ENCODE measurements at places on chromosomes 7 and 10.

- peak; percentile 18 for DNase-seq
Measured at GRCh38 chr7:13262929-13263530, 575.6 kb downstream of the ARL4A start.

GRCh38 chr7:44445986-44446671, 44.3 kb downstream of the NUDCD3 start:
- no peak for DNase-seq

DNA sequence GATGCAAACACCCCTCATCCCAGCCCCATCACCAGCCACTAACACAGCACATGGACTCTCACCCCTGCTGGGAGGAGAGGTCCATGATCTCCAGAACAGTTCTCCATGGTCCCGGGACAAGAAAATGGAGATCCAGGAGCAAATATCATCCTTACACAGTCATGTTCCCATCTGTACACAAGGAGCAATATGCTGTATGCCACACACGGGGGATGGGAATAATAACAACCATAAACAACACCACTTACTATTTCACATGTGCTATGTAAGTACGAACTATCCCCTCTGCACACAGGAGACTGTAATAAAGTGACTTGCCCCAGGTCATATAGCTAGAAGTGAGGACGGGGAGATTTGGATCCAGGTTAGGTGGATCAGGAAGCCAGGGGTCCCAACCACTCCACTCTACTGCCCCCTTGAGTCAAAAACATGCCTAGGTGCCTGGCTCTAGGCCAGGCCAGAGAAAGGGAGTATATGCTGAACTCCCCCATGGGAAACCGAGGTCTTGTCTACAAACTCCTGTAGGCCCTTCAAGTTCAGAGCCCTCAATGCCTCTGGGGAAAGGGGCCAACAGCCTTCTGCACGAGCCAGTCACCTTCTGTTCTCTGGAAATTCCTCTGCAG, 34.1 kb downstream of the LRRC20 start:
- DNase-seq = no peak

DNA sequence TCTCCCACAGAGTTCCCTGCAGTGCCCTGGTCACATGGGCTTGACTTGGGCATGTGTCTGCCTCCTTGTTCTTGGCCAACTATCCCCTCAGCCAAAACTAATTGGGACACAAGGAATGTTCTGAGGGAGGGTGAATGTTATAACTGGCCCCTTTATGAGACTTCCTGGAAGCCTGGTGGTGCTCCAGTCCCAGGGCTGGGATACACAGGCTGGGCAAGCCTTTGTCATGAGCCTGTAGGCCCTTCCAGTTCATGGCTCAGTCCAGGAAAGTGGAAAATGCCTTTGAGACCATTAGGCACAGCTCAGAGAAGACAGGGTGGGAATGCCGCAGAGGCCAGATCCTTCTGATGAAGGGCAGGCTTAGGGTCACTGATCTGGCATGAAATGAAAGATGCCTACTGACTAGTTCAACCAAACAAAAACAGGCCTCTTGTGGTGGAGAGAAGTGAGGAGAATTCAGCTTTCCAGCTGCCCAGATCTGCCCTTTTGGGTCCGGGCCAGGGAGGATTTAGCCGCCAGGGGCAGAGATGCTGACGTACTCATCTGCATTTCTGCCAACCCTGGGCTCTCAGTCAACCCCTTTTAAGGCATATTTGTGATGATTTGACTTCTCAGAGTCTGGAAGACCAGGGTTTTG, 961.5 kb downstream of the KCNMA1 start:
- DNase-seq = no peak

DNA sequence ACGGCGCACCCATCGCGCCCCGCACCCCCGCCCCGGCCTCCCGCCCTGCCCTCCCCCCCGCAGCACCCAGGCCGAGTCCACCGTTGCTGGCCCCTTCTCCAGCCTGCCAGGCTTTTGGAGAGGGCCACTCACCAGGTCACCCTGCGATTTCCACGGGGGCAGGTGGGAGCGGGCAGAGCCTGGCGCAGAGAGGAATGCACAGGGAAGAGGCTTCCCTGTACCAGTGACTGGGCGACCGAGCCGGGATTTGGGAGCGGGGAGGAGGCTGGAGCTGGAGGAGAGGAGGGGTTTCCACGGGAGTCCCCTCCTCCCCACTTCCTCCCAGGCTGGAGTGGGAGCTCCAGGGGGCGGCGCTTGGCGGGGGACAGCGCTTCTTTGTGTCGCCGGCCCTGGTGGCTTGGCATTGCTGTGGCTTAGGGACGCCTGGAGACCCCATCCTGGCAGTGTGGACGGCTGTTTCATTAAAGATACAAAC, 19.3 kb downstream of the TCAF1 start:
- DNase-seq = peak; percentile 70

DNA sequence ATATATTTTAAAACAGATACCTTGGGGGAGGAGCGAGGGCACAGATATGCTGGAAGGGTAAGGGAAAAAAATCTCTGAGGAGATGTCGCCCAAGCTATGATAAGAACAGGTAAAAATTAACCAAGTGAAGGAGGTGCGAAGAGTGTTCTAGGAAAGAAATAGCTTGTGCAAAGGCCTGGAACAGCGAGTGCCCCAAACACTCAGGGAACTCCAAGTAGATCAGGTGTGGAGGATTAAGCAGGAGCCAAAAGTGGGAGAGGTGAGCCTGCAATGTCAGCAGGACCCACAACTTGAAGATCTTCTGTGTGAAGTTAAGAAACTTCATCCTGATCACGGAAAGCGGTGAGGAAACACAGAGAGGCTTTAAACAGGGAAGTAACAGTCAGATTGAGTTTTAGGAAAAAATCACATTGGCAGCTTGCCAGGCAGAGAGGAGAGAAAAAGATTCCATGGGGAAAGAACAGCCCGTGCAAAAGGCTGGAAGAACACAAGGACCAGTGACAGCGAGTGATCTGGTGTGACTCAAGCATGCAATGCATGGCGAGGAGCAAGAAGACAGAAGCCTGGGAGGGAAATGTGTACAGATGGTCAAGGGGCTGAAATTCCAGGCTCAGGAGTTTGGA, 30.7 kb downstream of the FGF8 start:
- DNase-seq = no peak

DNA sequence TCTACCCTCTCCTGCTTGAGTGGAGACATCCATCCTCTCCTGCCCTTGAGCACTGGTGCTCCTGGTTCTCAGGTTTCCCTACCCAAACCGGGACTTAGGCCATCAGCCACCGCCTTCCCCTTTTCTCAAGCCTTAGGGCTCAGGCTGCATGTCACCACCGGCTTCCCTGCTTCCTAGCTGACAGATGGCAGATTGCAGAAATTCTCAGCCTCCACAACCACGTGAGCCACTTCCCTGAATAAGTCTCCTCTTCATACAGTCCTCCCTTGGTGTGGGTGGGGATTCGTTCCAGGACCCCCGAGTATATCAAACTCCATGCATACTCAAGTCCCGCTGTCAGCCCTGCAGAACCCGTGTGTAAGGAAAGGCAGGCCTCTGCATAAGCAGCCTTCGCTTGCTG, 203.5 kb upstream of the ZNF32 start:
- no peak for DNase-seq

- no peak for DNase-seq
Measured at GRCh38 chr10:131002031-131002861, 309.3 kb downstream of the TCERG1L start.

DNA sequence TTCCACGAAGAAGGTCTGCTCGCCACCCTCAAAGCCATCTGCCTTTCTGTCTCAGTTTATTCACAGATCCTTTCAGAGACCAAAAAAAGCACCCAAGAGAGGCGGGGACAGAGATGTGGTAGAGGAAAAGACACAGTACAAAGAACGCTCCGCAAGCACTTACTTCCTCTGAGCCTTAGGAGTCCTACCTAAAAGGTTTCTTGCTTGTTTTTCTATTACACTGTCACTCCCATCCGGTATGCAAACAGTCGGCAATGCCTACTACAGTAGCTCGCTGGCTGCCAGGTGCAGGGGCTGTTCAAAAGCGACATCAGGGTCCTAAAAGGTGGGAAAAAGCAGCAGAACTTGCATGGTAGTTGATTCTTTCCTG, 816 bp downstream of the TECPR1 start:
- DNase-seq = no peak

DNA sequence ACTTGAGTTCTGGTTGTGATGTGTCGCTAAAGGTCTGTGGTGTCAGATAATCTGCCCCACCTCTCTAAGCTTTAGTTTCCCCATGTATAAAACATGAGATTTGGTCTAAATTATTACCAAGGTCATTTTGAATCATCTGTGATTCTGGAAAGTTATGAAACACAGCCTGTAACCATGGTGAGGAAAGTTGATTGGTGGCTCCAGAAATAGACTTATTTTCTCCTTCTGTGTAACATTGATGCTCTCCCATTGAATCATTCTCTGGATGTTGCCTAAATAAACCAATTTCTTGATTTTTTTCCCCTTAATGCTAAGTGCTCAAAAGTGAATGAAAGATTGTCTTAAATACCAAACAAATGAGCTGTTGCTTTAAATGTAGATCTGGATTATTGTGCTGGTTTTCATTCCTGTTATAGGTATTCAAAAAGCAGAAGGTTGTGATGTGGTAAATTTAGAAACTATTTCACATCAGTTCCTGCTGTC, 30.0 kb upstream of the PCGF5 start:
- DNase-seq = no peak

- DNase-seq = no peak
Measured at GRCh38 chr10:74681917-74682627, 144.3 kb upstream of the KAT6B start.

DNA sequence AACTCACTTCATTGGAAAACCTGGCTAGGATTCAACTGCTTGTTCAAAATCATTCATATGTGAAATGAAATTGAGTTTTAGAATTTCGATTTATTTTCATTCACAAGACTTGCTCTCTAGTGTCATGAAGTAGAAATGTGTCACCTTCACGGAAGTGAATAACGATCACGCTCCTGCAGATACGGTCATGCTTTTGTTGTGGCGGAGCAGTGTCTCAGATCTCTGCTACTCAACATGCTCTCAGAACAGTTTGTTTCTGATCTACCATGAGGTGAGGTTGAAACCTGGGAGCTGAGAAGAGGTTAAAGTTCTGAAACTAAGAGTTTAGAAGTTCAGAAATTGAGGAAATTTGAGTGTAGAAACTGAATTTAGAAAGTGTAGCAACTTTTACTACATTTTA, 13.8 kb upstream of the PITRM1 start:
- no peak for DNase-seq
